Sigmoid colon (tissue), 7 donors: ENCODE measurements at places on chromosomes 4 and X. TPM values are rescaled to one million over a fixed set of nuclear protein-coding genes. Genes with fewer than 3 reads are reported as not detected.

DNA sequence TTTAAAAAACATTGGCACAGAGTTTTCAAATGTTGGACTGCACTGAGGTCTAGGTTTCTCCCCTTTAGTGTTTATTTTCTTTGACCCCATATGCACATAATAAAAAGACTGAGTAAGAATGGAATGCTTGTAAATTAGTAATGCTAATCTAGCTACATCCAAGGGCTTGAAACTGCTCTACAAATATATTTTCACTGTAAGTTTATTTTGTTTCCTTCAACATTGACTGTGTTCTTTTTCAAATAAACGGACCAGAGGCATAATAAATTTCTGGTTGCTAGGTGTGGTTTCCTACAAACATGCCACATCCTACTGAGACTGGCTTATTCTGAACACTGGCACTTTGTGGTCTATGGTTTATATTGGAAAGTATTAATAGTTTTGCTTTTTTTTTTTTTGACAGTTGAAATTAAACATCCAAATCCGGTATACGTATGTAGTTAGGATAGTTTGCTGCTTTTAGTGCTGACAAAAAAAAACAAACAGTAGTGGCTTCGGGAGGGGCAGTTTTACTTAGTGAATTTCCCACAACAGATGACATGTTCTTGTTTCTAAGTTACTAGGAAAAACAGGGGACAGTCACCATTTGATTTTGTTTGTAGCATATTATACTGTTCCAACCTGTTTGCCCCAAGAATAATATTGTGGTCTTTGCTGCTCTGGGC is 13.2 kb downstream of the CA5B start:
- DNase-seq = no peak

SERPINA7 gene
- not detected for polyA plus RNA-seq

GRCh38 chr4:83731609-83732008 is 195.7 kb downstream of the GPAT3 start:
- no peak for DNase-seq

LRRC66 gene
- polyA plus RNA-seq = 1.6 TPM

DNA sequence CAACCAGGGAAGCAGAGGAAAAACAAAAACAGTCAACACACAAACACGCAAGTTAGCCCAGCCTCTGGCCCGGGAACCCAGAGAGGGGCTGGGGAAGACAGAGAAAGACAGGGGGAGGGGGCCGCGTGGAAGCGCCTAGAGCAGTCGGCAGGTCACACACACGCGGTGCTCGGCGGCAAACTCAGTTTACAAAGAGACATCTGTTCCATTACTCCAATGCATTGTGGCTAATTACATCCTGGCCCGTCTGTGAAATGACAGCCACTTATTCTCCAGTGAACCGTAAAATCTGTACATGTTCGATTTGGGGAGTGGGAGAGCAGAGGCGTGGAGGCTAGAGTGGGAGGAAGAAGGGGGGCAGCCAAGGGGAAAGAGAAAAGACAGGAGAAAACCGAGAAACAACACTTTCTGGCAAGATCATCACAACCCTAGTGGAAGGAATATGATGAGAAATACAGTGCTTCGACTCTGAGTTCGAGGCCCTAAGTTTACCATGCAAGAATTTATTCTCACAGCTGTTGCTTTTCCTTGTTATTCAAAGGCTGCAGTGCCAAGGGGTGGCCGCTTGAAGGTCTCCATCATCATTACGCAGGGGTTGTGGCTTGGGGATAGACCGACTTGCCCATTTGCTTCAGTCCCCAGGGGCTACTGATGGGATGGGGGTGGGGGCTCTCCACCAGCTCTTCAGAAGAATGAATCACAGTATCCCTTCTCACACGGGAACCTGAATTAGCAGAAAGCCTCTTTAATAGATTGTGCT is 167.7 kb downstream of the MGST2 start:
- DNase-seq = no peak
